ENCODE measurements at places on chromosomes 5 and 9.

- DNase-seq, result peak; percentile 64
These were observed 78.4 kb downstream of the PLPP1 start for GRCh38 chr5:55456216-55456895.

DNA sequence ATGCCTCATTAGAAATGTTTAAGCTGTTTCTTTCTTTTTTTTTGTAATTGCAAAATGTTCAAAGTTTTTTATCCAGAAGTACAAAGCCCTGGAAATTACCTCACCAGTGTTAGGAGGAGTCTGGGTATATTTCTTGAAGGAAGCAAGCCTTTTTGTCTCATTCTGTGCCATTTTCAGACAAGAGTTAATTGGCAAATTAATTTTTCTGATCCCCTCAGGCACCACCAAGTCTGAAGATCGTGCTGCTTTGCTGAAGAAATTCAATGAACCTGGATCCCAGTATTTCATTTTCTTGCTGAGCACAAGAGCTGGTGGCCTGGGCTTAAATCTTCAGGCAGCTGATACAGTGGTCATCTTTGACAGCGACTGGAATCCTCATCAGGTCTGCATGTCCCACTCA lies 94.9 kb downstream of the SMARCA2 start:
- DNase-seq, result no peak

DNA sequence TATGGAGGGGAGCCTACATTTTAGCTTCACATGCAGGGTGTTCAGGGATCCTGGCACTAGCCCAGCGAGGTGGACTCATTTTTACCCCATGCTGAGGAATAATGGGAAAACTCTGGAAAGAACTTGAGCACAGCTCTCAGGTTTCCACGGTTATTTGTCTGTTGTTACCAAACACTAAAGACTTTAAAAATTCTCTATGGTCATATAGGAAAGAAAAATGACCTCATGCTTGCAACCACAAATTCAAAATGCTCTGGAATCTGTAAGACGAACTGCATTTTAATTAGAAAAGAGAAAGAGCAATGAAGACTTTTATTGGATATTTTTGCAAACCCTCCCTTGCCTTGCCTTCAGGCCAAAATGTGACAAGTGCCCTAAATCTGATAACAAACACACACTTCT lies 606.9 kb downstream of the EBF1 start:
- no peak for DNase-seq

DNA sequence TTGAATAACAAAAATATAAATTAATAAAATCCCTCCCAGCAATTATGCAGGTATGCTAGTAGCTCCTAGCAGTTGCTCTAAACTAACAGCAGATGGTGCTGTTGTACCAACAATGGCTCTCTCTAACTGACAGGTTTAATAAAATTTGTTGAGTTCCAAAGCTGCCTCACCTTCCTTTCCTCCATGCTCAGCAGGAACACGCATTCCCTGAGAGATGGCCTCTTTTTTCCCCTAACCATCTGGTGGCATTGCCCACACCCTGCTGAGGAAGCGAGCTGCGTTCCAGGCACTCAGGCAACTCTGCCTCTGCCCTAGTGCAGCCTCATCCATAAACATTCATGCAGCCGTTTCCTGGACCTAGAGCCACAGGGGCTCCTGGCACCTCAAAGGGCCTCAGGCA lies 106.2 kb downstream of the KLHL3 start:
- peak; percentile 31 for DNase-seq

- no peak for DNase-seq
These were observed 144.5 kb downstream of the UNC13B start for GRCh38 chr9:35306283-35306682.

GRCh38 chr5:92003806-92004205 lies 620.7 kb upstream of the ARRDC3 start:
- DNase-seq, result no peak

DNA sequence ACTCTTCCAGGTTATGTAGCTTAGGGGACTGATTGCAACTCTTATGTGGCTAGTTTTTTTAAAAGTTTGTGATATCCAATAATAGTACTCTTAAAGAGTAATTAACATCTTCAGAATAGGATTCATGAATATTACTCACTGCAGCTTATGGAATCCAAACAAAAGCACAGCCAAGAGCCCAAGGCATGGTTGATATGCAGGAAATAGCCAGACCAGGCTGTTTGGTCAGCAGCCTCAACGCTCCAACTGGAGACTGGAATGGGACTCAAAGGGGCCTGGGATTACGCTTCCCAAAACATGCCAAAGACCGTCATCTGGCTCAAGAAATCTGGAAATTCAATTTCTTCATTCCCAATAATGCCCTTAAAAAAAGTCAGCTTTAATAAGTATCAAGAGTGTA lies 268.6 kb downstream of the SEC61B start:
- DNase-seq, result no peak

DNA sequence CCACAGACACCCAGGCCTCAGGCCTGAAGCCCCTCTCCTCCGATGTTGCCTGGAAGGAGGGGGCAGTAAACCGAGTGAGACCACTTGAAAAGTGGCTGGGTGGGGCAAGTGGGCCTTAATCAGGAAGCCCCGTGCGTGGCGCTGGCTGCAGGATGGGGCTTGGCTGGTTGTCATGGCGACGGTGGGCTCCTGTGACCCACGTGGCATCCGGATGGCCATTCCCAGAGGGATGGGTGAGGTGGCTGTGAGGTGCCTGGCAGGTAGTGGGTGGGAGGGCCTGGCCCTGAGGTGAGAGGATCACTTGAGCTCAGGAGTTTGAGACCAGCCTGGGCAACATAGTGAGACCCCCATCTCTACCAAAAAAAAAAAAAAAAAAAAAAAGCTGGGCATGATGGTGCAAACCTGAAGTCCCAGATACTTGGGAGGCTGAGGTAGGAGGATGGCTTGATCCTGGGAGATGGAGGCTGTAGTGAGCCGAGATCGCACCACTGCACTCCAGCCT lies 5.2 kb downstream of the GPSM1 start:
- DNase-seq, result no peak

DNA sequence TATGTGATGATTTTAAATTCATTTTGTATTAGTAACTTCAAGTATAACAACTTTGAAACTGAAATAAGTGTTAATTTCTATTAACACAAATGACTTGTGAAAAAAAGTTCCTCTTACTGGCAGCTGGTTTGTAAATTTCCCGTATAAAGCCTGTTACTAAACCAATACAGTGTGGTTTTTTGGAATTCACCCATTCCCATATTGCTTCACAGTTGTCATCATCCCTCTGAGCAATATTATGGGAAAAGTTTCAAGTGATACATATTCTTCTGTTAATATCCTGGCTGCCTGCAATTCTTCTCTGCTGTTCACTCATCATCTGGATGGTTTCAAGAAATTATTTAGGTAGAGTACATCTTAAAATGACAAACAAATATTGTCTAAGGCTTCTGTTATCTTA lies 1185.1 kb upstream of the C9orf72 start:
- DNase-seq, result peak; percentile 29

- no peak for DNase-seq
These were observed 101.6 kb upstream of the BASP1 start for GRCh38 chr5:17115855-17116254.

GRCh38 chr5:162026803-162027202 lies 40.8 kb upstream of the GABRG2 start:
- no peak for DNase-seq

DNA sequence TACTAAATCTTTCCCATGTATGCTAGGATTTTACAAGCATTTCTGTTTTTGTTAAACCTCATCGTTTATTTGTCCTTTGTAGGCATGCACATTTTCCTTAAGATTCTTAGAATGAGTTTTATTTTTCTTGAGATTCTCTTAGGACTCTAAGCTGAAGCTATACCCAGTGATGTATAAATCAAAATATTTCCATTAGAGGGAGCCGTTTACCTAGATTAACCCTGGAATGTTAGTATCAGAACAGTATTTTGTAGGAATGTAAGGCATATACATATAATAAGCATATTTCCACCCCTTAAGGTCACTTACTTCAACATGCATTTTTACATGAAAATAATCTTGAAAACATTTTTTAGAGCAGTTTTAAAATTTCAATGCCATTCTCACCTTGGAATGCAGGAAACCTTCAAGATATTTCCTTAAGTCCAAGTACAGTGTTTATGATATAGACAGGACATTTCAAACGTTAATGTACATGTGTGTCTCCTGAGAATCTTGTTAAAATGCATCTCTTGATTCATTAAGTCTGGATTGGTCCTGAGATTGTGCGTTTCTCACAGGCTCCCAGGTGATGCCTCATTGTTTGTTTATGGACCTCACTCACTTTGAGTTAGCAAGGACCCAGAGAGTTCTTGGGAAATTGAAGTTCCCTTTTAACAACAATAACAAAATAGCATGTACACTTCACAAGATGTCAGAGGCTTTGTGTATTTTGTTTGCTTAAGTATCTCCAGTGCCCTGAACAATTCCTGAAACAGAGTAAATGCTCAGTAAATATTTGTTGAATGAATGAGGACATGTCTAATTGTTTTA lies 34.9 kb upstream of the FCHO2 start:
- DNase-seq, result peak; percentile 38

GRCh38 chr5:67941614-67942401 lies 273.7 kb upstream of the PIK3R1 start:
- no peak for DNase-seq

DNA sequence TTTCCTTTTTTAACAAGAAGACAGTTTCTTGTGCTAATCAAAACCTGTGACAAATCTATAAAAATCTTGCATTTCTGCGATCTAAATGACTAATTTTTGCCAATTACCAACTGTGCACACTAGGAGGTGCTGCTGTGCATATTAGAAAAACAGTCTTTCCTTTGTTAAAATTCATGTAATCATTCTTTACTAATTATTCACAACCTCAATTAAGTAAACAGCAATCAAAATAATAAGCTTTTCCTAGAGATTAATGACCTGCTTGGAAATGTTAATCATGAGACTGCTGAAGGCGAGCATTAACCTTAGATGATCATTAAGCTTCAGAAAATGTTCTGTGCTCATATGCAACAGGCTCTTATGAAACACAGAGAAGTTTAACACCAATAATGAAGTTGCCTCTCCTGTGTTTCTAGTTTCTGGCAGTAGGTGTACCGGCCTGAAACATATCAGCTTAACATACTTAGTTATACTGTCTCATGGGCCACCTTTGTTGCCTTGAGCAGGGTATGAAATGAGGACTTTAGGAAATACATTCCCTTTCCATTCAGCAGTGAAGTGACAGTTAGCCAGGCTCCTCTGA lies 17.7 kb downstream of the RFESD start:
- DNase-seq, result no peak

DNA sequence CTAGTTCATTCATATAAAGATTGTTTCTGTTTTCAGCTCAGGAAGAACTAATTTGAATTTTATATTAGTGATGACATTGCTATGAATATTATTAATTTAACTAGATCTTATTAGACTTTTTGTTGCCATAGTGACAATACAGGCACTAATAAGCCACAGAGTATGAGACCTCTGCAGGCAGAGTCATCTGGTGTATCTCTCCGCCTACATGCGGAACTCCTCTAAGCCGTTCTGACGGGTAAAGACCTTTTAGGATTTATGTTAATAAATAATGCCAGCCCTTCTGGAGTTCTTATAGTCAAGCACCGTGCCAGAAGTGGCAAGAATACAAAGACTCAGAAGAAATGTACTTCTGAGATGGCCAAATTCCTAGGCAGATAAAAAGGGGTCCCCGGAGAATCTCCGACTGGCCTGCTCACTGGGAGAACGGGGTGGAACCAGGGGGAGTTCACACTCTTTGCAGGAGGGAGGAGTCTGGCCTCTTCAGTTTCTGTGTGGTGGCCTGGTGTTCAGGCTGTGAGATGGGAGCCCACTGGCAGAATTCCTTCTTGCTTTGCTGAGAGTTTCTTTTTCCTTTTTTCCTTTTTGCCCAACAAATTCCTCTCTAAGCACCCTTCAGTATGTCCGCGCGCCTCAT lies 85.1 kb upstream of the IL12B start:
- no peak for DNase-seq

DNA sequence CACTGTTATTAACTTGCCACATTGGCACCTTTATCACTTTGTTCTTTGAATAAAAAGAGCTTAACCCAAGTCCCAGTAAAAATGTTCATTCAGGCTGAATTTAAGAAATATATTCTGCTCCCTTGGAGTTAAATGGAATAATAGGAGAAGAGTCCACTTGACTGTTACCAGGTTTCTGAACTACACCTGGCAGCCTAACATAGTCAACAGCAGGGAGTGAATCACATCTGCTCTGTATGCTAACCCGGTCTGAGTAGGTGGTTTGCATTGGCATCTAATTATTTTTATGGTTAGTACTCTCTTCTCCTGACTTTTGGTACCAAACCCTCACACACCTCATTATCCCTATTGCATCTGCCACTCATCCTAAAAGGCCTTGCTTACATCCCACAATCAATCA lies 86.7 kb downstream of the STK32A start:
- no peak for DNase-seq

DNA sequence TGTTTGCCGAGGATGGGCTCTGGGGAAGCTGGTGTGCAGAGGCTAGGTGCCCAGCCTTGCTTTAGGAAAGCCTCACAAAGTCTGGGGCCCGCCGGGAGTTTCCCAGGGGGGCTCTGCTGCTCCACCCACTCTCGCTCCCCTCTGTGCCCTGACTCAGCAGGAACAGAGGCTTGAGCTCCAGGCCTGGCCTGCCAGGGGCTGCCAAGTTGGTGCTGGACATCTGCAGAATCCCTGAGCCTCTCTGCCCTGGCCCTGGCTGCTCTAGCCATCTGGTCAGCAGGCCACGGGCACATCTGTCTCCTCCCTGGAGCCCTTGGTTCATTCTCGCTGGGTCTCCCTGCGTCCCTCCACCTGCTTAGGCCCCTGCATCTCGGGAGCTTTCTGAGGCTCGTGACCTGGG lies 647 bp upstream of the ADAMTSL2 start:
- no peak for DNase-seq
